ENCODE measurements at places on chromosomes 4 and X.
A peak's percentile ranks its signal among the peaks of the same experiment; 100 is the strongest.

- H3K27me3 ChIP-seq, result peaks cover 3% of the 10 kb centered on the region
- no peak overlapping the region for H3K4me3 ChIP-seq
- no peak for DNase-seq
- H3K27ac ChIP-seq, result no peak overlapping the region
- no peaks in the 10 kb centered on the region for H3K36me3 ChIP-seq
Observed at GRCh38 chr4:3783693-3784306, 17.6 kb downstream of the ADRA2C start.

DNA sequence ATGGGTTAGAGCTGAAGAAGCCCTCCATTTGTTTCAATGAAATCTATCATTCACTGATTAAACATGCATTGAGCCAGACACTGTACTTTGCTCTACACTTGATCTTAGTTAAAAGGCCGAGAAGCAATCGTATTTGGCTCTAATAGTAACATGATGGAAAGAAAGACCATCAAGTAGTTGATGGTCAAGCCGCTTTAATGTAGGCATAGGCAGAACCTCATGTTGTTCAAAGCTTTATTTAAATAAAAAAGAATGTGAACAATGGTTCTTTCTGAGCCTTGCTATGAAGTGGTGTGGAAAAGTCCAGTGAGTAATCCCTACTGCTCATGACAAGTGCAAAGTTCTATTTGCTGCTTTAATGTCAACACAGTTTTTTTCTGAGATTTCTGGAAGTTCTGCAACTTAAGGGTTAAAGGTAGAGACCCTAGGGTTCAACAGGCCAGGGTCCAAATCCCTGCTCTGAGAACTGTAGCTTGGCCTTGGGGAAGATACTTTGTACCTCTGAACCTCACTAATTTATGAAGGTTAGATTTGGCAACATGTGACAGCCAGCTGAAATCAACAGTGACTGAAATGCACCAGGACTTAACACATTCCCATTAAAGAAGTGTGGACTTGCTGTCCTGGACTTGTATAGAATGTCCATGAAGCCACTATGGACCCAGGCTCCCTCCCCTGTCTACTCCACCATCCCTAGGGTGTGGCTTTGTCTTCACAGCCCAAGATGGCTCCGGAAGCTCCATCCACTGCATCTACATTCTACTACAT is 17.9 kb upstream of the LAP3 start:
- H3K27ac ChIP-seq, result no peak overlapping the region
- H3K36me3 ChIP-seq, result no peaks in the 10 kb centered on the region
- DNase-seq, result no peak
- H3K27me3 ChIP-seq, result peaks cover 5% of the 10 kb centered on the region
- no peak overlapping the region for H3K4me3 ChIP-seq

DNA sequence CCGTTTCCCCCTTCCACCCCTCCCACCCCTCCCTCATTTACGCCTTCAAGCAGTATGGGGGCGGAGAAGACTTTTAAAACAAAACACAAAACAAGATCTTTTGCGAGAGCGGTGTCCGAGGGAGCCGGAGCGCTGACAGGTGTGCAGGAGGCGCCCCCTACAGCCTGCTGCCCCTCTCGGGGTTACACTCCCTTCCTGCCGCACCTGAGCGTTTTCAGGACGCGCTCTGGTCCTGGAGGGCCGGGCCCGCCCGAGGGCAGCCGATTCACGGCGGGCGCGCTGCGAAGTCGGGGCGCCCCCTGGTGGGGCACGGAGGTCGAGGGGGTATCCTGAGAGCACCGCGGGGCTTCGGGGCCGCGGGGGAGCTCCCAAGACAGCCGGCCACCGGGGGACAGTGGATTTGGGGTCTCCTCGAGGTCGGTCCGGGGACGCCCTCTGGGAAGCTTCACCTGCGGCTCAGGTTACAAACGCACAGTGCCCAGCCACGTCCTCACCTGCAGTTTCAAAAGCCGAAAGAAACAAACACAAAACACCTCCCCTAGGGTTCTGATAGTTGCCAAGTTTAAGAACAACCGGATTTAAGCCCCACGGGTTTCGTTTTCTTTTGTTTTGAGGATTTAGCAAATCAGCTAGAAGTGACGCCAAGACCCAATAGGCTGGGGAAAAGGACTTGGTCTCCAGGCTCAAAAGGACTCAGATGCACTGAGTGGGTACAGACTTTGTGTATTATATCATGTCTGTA is 8.0 kb upstream of the NEUROG2 start:
- H3K4me1 ChIP-seq, result peaks cover 25% of the 10 kb centered on the region
- peak overlapping the region; percentile 79 for H3K4me3 ChIP-seq
- peaks cover 70% of the 10 kb centered on the region for H3K27me3 ChIP-seq
- no peak overlapping the region for H3K27ac ChIP-seq

DNA sequence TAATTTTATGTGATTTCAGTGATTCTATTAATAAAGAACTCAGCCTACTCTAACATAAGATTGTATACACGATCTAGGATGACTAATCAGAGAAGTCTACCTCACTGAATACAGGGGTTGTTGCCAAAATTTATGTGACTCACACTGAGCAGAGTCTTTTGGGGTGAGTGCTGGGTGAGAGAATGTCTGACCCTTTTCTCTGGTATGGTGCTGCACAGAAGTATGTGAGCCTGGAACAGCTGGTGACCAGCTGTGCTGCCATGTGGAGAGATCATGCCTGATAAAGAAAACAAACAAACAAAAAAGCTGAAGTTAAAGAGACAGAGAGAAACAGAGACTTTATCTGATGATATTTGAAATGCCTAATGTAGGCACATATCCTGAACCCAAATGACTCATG is 618.1 kb upstream of the GRIA3 start:
- no peak overlapping the region for H3K4me3 ChIP-seq
- no peaks in the 10 kb centered on the region for H3K27me3 ChIP-seq
- no peaks in the 10 kb centered on the region for H3K36me3 ChIP-seq
- no peak for DNase-seq
- no peak overlapping the region for H3K27ac ChIP-seq
- H3K4me1 ChIP-seq, result no peaks in the 10 kb centered on the region

GRCh38 chr4:120049732-120050494 is 16.7 kb downstream of the MAD2L1 start:
- DNase-seq, result peak; percentile 70
- peaks cover 2% of the 10 kb centered on the region for H3K36me3 ChIP-seq
- H3K4me1 ChIP-seq, result peaks cover 4% of the 10 kb centered on the region
- peak overlapping the region; percentile 47 for H3K27ac ChIP-seq

GRCh38 chr4:184409911-184410692 is 64.2 kb downstream of the IRF2 start:
- H3K27me3 ChIP-seq, result no peaks in the 10 kb centered on the region
- H3K4me3 ChIP-seq, result peak overlapping the region; percentile 57
- DNase-seq, result peak; percentile 42
- peaks cover 61% of the 10 kb centered on the region for H3K4me1 ChIP-seq

GRCh38 chr4:156101571-156101970 is 147.9 kb upstream of the CTSO start:
- DNase-seq, result no peak
- H3K36me3 ChIP-seq, result no peaks in the 10 kb centered on the region
- no peak overlapping the region for H3K27ac ChIP-seq
- no peaks in the 10 kb centered on the region for H3K4me1 ChIP-seq

DNA sequence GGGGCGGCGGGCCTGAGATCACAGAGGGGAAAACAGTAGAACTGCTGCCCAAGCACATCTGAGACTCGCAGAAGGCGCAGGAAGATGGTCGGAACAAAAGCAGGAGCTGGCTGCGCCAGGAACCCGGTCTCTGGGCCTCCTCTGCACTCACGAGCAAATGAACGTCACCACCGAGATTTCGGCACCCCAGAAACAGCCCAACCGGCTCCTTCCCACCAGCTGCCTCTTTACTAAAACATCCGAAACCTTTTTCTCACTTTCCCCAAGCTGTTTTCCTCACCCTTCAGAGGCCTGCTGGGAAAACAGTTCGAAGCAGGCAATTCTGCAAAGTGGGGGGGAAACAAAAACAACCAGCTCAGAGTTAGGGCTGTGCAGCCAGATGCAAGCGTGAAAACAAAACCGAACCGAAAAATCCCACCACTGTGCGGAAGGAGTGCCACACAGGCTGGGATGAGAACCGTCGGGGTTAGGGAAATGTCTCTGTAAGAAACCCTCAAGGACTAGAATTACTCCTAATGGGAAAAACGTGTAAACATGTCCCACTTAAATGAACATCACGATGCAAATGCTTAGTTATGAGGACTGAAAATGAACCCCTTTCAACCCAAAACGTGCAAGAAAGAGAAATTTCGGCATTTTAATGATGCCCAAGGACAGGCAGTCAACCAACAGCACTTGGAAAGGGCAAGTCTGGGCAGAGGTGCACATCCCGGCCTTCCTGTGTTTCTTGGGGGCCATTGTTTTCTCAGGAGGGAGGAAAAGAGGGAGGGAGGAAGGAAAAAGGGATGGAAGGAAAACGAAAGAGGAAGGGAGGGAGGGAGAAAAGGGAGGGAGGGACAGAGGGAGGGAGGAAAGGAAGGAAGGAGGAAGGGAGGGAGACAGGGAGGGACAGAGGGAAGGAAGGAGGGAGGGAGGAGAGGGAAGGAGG is 15.8 kb downstream of the DHRSX start:
- no peak overlapping the region for H3K27ac ChIP-seq
- H3K4me1 ChIP-seq, result no peaks in the 10 kb centered on the region
- no peak overlapping the region for H3K4me3 ChIP-seq
- no peaks in the 10 kb centered on the region for H3K27me3 ChIP-seq
- peaks cover 18% of the 10 kb centered on the region for H3K36me3 ChIP-seq

DNA sequence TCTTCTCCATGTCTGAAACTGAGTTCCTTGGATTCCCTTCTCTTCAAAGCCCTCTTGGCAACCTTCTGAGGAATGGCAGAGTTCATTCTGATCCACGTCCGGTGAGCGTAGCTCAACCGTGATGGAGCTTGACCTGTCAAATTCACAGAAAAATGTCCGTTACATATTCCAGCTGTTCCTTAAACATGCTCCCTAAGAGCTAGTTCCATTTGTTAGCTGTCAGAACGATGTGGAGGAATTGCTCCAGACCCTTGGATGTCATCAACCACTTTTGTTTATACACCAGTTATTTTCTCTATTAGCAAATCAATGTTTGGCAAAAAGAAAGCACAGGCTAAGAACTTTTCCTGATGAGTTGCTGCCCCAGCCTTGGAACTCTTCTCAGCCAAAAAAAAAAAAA is 50.1 kb downstream of the NHS start:
- peaks cover 3% of the 10 kb centered on the region for H3K27me3 ChIP-seq
- no peak overlapping the region for H3K4me3 ChIP-seq
- no peak for DNase-seq
- H3K36me3 ChIP-seq, result no peaks in the 10 kb centered on the region

DNA sequence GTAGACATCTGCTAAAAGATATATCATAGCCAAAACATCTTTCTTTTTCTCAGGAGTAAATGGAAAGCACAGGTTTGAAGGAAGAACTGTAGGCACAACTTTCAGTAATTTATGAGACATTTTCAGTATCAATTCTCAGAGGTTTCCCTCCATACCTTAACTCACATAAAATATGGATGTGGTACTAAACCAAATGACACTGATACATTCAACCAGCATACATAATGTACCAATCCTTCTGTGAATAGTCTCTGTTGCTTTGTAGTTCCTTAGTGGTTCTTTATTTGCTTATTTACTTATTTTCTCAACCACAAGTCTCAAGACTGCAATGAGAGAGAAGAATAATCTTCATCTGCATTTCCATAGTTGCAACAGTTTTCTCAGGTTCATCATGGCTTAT is 96.1 kb downstream of the ARHGAP24 start:
- H3K36me3 ChIP-seq, result no peaks in the 10 kb centered on the region
- no peak for DNase-seq
- no peaks in the 10 kb centered on the region for H3K27me3 ChIP-seq
- H3K4me1 ChIP-seq, result no peaks in the 10 kb centered on the region
- no peak overlapping the region for H3K4me3 ChIP-seq

- H3K36me3 ChIP-seq, result no peaks in the 10 kb centered on the region
- no peak overlapping the region for H3K27ac ChIP-seq
- peaks cover 5% of the 10 kb centered on the region for H3K27me3 ChIP-seq
- no peak overlapping the region for H3K4me3 ChIP-seq
- H3K4me1 ChIP-seq, result no peaks in the 10 kb centered on the region
Observed at GRCh38 chr4:94828882-94829281, 71.1 kb downstream of the BMPR1B start.

Data from activated naive CD8-positive, alpha-beta T cell treated with anti-CD3 and anti-CD28 coated beads, Interleukin-2, amount 50 U/mL, for 24 hours (primary cell).